ENCODE measurements at places on chromosomes 16 and 17.

- DNase-seq, result no peak
These were observed 292.2 kb downstream of the TOX3 start for GRCh38 chr16:52254746-52255145.

DNA sequence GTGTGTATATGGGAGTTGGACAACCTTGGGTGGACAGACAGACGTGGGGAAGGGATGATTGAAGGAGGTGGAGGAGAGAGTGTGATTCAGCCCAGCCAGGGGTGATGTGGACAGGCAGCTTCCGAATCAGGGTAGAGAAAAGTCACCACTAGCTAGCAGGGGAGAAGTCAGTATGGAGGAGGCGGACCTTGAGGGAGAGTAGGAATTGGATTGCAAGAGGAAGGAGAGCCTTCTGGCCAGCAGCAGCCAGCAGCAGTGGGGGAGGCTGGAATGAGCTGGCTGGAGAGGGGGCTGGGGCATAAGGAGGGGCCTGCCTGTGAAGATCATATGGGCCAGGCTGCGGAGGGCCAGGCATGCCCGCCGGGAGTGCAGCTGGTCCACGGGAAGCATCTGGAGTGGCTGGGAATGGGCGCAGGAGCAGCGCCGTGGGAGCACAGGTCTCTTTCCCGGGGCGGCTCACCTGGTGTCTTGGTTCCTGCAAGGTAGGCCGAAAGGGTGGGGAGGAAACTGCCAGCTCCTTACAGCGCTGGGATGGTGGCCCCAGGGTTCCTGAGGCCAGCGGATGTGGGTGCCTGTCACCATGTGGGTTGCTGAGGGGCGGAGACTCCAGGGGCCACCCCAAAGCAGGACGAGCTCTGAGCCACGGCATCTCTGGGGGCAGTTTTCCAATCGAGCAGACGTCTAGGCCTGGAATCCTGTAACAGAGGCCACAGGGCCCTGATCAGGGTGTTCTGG is 235.3 kb downstream of the SEC14L1 start:
- no peak for DNase-seq

GRCh38 chr17:78940708-78941107 is 15.5 kb upstream of the TIMP2 start:
- no peak for DNase-seq

- no peak for DNase-seq
These were observed 27.3 kb downstream of the MIS12 start for GRCh38 chr17:5513628-5514027.

- DNase-seq, result no peak
These were observed 1.7 kb upstream of the PRKCB start for GRCh38 chr16:23833960-23834685.

DNA sequence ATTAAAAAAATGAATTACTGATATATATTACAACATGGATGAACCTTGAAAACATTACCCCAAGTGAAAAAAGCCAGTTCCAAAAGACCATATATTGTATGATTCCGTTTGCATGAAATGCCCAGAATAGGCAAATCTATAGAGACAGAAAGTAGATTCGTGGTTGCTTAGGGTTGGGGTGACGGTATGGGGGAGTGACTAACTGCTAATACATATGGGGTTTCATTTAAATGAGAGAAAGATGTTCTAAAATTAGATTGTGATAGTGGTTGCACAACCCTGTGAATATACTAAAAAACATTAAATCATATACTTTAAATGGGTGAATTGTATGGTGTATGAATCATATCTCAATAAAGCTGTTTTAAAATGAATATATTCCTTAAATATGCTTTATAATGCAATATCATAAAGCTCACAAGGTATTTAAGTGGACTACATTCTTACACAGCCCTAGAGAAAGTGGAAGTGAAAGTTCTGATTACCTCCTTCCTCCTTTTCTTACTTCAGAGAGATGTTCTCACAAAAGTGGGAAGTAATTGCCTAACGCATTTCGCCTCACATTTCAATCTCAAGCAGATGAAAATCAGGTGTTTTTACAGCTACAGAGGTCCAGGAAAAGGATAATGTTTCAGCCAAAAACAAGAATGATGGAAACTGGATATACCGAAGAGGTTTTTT is 142.7 kb upstream of the GNAO1 start:
- DNase-seq, result no peak

GRCh38 chr17:15436473-15437302 is 30.7 kb downstream of the CDRT4 start:
- no peak for DNase-seq
